ENCODE measurements at places on chromosomes 5 and 9.

GRCh38 chr9:16345902-16346301 lies 524.6 kb downstream of the BNC2 start:
- DNase-seq = no peak

DNA sequence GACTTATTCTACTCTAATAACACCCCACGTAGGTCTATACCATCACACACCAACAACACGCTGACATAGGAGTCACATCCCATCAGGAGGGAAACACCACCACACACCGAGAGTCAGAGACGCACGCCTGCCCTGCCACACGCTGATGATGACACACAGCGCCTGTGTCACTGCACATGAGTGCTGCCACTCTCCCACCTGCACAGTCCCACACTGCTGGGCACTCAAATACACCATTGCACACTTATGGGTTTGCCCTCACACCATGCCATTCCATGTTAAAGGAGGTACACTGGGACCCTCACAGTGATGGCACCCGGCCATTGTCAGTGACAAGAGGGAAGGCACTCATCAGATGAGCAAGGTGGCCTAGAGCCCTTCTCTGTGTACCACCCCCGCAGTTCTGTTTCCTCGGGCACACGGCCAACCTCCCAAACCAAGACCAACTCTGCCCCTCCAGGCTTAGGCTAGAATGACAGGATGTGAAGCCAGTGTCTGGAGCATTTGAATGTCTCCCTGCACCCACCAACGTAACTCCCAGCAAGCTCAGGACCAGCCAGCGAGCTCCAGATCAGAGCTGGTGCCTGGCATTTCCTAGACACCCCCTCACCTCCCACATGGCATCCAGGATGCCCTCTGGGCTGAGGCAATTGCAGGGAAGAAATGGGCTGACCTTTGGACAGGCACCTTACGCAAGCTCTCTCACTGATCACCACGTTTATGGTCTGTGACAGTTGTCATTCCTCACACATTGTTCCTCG lies 3.6 kb upstream of the CPLX2 start:
- DNase-seq = peak; percentile 32

GRCh38 chr5:108061941-108062340 lies 320.0 kb downstream of the FBXL17 start:
- DNase-seq = no peak

GRCh38 chr9:31574006-31574765 lies 810.3 kb upstream of the ACO1 start:
- no peak for DNase-seq

DNA sequence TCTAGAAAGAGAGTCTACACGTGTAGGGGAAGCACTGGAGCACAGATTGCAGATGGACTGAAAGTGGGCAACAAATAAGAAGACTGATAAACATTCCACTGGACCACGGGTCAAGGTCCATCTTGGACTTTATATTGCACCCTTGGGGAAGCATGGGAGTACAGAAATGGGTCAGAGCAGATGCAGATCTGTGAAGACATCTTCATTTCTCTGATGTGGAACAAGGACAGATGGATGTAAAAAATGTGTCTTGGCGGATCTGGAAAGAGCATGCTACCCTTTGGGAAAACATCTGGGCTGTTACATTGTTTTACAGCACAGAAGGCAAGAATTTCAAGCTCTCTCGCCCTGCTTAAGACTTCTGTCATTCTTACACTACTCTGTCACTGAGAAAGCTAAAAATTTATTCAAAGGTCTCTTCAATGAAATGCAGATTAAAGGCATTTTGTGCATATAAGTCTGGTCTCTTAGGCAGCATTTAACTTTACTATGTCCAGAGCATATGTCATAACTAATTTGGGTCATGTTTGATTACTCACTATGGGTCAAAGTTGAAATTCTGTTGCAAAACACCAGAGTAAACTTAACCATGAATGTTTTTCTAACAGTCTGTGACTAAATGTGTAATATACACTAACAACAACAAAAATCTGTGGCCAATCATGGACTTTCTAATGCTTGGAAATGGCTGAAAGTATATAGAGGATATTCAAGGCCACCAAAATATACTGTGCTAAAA lies 756.4 kb upstream of the DMAC1 start:
- DNase-seq = no peak

DNA sequence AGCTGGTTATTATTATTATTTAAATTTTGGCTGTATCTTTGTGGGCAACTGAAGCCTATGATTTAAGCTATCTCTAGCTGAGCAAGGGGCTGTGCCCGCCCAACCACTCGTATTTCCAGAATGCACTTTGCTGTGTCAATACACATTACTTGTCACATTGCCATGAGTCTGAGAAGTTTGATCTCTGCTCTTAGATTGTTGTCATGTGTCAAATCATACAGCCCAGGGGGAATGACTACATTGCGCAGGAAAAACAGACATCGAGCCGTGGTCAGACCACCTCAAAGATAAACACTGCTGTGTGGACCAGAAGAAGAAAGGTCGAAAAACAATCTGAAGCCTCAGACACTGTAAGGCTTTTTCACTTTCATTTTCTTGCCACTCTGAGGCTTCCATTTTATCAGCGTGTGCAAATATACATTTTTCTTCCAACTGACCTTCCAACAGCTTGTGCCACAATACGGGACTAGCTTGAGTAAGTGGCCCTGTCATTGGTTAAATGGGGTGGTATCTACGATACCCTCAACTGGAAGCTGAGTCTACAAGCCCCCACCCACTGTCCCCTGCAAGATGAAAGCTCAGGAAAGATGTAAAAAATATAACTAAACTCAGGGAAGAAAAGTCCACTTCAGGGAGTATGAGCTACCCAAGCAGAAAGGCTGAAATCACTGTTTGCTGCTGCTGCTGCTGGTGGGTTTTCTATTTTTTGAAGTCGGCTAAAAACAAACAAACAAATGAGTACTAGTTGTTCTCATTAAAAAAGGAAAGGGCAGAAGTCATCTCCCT lies 603.0 kb downstream of the BNC2 start:
- DNase-seq = no peak

DNA sequence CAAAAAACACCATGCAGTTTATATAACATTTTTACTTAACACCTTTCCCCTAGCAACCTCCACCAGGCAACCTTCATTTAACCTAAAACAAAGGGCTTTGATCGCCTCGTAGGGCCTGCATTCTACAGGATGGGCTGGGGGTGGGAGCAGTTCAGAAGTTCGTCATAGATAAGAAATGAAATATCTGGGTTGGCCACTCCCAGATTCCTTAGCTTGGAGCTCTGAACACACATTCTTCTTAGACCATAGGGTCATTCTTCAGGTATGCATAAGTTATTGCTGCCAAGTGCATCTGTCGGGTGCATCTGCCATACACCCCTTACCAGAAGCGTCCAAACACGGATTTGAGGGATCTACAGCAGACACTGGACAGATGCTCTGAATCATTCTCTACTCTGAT lies 4.3 kb upstream of the SLC22A5 start:
- DNase-seq = no peak

GRCh38 chr5:168313596-168314204 lies 22.3 kb downstream of the WWC1 start:
- no peak for DNase-seq

GRCh38 chr5:76947082-76947503 lies 5.8 kb upstream of the CRHBP start:
- DNase-seq = no peak

DNA sequence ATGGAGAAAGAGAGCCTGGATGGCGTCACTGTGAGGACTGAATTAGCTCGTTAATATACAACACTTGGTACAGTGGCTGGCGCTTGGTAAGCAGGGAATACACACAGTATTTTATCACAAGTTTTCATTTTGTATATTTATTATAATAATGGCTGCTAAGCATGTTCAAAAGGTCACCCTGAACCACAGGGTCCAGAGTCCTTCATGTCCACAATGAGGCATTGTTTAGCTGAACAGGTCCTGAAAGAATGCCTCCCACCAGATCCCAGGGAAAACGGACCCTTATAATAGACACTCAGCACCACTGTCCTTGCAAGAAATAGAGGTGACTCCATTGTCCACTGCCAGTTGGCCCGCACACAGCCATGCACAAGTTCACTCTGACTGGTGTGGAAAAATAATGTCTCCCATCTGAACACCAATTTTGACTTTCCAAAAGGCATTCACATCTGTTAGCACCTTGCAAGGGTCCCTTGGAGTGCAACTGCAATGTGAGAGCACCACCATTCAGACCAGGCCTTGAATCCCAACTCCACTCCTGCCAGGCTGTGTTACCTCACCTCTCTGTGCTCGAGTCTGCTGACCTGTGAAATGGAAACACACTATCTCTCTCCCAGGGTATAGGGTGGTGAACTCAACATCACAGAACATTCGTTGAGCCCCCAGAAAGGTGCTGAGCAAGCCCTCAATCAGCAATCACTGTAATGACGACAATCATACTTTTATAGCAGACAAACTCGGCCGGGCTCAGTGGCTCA lies 3.9 kb downstream of the VDAC1 start:
- no peak for DNase-seq

DNA sequence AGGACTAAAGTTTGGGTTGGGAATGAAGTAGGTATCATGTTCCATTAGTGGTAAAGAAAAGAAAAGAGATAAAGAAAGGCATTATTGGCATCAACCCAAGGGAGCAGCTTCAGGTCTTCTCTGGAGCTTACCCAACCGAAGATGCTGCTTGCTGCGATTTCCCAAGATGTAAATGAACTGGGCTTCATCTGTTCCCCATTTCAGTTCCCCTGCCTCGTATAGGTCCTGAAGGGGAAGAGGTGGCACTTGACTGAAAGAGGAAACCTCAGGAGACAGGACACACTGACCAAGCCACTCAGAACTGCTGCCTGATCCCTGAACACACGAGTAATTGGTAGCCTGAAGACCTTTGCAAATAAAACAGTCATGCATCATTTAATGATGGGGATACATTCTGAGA lies 24.6 kb downstream of the ANXA6 start:
- no peak for DNase-seq

GRCh38 chr5:98128271-98128670 lies 645.2 kb upstream of the RGMB start:
- no peak for DNase-seq

GRCh38 chr5:108878756-108879155 lies 131.1 kb downstream of the FER start:
- no peak for DNase-seq

DNA sequence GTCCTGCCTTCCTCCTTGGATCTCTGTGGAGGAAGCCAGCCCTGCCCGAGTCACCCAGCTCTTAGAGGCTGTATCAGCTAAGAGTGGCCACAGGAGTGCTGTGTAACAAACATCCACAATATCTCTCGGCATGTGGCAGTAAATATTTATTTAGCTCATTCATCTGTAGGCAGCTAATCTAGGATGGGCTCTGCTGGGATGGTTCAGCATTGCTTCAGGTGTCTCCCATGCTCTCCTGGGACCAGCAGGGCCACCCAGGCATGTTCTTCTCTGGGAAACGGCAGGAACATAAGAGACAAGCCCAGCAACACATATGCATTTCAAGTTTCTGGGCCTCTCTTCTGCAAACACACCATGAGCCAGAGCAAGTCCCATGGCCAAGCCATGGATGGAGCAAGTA lies 56.1 kb downstream of the HRH2 start:
- no peak for DNase-seq

DNA sequence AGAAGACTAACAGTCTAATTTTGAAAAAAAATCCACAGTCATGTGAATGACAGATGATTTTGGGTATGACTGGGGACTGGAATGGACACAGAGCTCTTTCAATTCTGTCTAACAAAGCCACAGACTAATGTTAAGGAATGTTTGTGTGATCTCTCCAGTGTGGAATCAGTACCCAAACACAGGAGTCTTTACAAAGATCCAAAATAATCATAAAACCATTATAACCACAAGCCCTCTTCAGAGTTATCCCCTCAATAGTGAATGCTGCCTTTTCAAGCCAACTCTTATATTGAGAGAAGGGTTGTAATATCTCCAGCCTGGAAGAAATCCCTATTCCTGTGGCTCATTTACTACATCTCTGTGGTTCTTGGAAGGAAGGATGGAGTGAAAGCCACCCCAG lies 552.0 kb upstream of the CLINT1 start:
- DNase-seq = no peak

DNA sequence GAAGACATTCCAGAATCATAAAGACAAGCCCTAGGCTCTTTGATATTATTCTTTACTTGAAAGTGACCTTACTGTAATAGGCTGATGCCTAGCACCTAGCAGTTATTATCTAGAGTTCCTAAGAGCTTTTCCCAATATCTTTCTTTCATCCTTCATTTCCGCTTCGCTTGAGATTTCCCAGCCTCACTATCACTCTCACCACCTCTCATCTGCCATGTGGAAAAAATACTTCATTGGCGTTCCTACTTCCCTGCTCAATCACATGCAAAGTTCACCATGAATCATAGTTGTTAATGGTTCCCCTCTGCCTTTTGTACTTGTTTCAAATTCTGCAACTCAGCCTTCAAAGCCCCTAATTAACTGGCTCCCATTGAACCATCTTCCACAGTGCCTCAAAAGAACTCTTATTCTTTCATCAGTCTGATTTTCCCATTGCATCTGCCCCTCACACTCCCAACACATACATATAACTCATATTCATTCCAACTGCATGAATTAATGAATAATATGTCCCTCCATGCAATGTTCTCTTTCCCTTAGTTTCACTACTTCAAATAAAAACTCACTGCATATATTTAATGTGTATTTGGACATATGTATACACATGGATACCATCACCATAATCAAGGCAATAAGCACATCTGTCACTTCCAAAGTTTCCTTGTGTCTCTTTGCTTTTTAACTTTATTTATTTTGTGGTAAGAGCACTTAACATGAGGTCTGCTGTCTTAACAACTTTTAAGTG lies 221.6 kb downstream of the PARP8 start:
- no peak for DNase-seq

GRCh38 chr5:116536316-116537083 lies 38.1 kb downstream of the SEMA6A start:
- DNase-seq = no peak

- no peak for DNase-seq
Observed at GRCh38 chr9:13520069-13520468, 240.6 kb upstream of the MPDZ start.

DNA sequence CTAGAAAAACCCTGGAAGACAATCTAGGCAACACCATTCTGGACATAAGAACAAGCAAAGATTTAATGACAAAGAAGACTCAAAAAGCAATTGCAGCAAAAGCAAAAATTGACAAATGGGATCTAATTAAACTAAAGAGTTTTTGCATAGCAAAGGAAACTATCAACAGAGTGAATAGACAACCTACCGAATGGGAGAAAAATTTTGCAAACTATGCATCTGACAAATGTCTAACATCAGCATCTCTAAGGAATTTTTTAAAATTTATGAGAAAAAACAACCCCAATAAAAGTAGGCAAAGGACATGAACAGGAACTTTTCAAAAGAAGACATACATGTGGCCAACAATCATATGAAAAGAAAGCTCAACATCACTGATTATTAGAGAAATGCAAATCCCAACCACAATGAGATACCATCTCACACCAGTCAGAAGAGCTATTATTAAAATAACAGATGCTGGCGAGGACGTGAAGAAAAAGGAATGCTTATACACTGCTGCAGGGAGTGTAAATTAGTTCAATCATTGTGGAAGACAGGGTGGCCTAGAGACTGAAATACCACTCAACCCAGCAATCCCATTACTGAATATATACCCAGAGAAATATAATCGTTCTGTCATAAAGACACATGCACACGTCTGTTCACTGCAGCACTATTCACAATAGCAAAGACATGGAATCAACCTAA lies 3.8 kb downstream of the MOCS2 start:
- no peak for DNase-seq
